Activated CD8-positive, alpha-beta memory T cell treated with anti-CD3 and anti-CD28 coated beads for 1 hour (primary cell): ENCODE measurements at places on chromosomes 5 and 9.

DNA sequence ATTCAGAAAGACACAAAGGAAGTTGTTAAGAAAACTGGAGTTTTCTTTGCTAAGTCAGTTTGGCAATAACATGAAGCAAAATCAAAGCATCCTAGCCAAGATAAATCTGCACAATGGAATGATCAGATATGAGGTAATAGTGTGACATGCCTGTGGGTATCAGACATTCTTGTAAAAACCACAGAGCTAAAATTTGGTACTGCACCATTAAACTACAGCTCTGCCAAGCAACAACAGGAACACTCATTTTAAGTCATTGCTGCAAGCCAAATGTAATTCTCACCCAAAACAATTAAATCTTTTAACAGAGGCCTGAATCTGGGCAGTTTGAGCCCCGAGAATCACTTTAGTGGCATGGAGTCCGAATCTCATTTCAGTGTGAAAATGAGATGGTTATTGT is 96.6 kb downstream of the VCAN start:
- no peak for DNase-seq

- DNase-seq, result peak; percentile 52
These were observed 52.4 kb downstream of the AHRR start for GRCh38 chr5:373710-374602.

DNA sequence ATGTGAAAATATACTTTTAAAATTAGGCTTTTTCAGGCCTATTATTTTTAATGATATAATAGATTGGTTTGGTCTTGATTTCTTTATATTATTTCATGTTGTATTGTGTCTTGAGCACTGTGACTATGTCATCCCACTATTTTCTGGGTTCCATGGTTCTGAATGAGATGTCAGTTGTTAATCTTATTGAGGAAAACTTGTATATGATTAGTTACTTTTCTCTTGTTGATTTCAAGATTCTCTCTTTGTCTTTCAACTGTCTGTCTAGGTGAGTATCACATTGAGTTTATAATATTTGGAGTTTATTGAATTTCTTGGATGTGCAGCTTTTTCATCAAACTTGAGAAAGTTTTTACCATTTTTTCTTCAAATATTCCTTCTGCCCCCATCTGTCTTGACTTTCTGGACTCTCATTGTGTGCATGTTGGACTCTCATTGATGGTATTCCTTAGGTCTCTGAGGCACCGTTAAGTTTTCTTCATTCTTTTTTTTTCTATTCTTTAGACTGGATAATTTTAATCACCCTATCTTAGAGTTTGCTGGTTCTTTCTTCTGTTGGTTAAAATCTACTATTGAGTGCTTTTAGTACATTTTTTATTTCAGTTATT is 175.8 kb downstream of the TMEM167A start:
- DNase-seq, result no peak

DNA sequence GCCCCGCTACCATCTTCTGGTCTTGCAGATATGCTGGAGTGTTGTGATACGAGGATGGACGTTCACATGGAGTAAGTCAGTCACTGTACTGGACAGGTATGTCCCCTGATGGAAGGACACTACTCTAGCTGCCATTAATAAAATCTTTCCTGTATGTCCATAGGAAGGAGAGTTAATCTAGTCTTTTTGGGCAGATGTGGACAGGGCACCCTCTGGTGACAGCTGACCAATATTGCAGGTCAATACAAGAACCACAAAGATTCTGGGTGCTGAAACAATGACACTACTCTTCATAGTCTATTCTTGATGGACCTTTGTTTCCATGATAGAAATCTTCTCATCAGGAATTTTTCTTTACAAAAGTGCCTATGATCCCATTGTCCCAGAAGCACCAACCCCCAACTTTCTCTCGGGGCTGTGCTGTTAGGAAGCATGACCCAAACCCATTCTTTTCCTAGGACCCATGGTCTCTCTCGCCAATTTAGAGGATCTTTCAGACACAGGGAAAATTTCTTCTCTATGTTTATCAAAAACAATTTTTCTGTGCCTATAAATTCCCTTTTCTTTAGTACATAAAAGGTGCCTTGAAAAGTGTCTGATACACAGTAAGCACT is 376.9 kb downstream of the DTWD2 start:
- no peak for DNase-seq

- DNase-seq, result no peak
These were observed 6.1 kb upstream of the PCDHA11 start for GRCh38 chr5:140862441-140863295.

DNA sequence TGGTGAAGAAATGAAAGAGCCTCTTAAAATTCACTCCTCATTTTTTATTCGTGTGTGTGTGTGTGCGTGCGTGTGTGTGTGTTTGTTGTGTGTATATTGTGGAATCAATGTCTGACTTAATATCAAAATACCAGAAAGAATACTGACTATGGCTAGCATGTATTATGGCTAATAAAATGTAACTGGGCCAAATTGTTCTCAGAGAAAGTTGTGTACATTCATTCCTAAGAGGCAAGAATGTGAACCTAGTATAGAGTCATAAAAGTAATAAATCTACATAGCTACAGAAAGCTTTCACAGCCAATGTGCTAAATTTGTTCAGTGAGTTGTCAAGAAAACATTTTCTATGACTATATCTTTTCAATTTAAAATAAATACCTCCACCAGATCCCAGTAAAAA is 211.5 kb downstream of the EBF1 start:
- DNase-seq, result no peak

DNA sequence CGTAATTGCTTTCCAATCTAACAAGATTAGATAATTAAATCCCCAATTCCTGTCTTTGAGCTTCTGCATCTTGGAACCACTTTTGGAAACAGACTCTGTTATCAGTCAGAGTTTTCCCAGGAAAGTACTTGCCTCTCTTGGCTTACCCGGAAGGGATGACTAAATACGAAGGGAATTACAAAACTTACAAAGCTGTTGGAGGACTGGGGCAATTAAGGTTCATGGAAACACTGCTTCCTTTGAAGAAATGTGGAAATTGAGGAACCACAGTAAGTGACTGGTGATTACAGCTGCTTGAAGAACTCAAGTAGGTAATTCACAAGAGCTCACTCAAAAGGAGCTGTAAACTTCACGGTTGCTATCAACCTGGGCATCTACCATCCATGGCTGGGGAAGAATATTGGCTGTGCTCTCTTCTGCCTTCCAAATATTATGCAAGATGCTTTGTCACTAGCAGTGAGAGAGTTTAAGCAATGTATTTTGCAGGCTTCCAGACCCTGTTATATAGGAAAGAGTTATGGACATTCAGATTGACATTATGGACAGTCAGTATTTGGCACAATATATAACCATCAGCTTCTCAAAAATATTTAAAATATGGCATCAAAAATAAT is 104.6 kb upstream of the MAN2A1 start:
- no peak for DNase-seq

GRCh38 chr5:88190106-88190834 is 78.4 kb downstream of the TMEM161B start:
- no peak for DNase-seq

DNA sequence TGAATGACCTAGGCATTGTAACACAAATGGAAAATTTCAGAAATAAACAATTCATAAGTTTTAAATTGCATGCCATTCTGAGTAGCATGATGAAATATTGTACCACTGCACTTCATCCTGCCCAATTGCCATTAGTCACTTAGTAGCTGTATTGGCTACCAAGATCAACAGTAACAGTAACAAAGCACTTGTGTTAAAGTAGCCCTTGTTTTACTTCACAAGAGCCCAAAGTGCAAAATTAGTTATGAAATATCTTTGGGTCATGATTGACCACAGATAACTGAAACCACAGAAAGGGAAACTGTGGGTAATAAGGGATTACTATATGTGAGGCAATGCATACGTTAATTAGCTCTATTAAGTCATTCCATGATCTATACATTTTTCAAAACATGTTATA is 33.3 kb upstream of the RORB start:
- no peak for DNase-seq

GRCh38 chr9:117233016-117233415 is 181.8 kb downstream of the ASTN2 start:
- no peak for DNase-seq

DNA sequence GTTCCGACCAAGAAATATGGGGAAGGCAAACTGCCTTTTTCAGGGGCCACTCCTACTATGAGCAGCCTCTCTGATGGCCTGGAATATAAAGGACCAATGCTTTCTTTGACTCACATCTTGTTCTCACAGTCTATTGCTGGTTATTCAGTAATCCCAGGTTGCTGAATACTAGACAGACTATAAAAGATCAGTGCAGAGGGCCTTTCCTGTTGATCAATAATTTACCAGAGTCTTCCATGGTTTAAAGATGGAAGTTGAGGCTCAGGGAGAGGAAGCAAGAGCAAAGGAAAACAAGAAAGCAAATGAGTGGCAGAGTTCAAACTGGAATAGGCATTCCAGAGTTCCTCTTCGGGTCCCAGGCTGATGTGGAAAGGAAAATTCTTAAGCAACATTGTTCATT is 62.9 kb downstream of the FBXO38 start:
- no peak for DNase-seq

GRCh38 chr9:85163415-85163814 is 493.9 kb downstream of the NTRK2 start:
- no peak for DNase-seq

- DNase-seq, result no peak
These were observed 357.5 kb downstream of the TAF11L14 start for GRCh38 chr5:17991775-17992174.

DNA sequence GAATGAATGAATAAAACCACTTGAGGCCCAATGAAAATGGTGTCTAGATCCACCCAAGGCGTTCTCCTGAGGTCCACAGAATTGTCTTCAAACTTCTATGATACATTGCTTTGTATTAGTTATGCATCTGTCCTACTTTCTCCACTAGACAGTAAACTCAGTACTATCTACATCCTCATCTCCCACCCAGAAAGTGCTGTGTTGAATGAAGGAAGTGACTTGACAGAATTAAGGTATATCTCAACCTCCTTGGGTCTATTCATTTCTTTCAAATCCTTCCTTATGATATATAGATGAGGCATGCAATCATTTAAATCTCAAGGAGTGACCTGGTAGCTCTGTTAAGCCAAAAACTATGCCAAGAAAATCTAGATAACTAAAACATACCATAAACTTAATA is 15.7 kb upstream of the PDCL start:
- DNase-seq, result no peak

GRCh38 chr9:131214286-131214856 is 61.9 kb downstream of the FAM78A start:
- no peak for DNase-seq

DNA sequence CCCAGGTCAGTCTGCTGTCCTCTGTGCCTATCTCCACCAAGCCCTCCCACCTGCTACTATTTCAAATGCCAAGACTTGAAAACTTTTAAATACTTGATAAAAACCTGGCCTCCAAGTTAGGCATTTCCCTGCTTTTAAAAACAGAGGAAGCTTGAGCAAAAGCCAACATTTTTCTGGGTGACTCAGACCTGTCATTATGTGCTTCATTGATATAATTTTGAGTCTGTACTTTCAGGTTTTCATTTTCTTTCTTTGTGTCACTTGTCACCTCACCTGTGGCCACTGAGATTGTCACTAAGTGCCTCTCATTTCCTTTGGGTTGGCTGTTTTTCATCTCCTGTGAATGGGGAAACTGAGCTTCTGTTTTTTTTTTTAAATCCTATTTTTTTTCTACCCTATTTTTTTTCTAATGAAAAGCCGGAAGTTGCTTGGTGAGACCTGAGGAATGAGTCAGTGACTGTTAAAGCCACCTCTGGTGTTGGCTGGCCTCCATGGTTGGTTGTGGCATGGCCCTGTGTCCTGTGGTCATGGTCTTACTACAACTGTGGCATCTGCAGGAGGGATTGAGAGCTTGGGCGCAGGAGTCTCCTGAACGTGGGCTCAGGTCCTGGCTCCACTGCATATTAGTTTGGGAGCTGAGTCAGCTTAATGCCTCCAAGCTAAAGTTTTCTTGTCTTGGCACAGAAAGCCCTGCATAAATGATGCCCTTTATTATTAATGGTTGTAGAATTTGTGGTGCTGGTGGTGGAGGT is 56.7 kb downstream of the ARHGAP26 start:
- DNase-seq, result peak; percentile 6
